ENCODE measurements at places on chromosomes 6 and 20.
A peak's percentile ranks its signal among the peaks of the same experiment; 100 is the strongest.

- H3K36me3 ChIP-seq, result no peaks in the 10 kb centered on the region
- H3K4me1 ChIP-seq, result peaks cover 19% of the 10 kb centered on the region
- no peak for DNase-seq
- H3K4me3 ChIP-seq, result no peak overlapping the region
- H3K27me3 ChIP-seq, result peaks cover 2% of the 10 kb centered on the region
- no peak overlapping the region for H3K27ac ChIP-seq
Measured at GRCh38 chr20:8212286-8212685, 80.2 kb downstream of the PLCB1 start.

GRCh38 chr6:33410711-33411631 lies at the start of gene PHF1:
Gene PHF1 (plus strand): TSS chr6:33411014. CDS start chr6:33412264, 1,250 bp downstream.
- H3K4me1 ChIP-seq, result peaks cover 36% of the 10 kb centered on the region
- DNase-seq, result no peak
- no peaks in the 10 kb centered on the region for H3K27me3 ChIP-seq

GRCh38 chr6:7974938-7975763 lies 64.6 kb upstream of the TXNDC5 start:
- no peaks in the 10 kb centered on the region for H3K36me3 ChIP-seq
- H3K27me3 ChIP-seq, result no peaks in the 10 kb centered on the region
- no peak overlapping the region for H3K4me3 ChIP-seq
- no peak overlapping the region for H3K27ac ChIP-seq

GRCh38 chr6:82988930-82989351 lies 76.7 kb downstream of the UBE3D start:
- DNase-seq, result no peak
- H3K4me3 ChIP-seq, result no peak overlapping the region
- H3K36me3 ChIP-seq, result peaks cover 5% of the 10 kb centered on the region
- H3K27ac ChIP-seq, result peak overlapping the region; percentile 36

DNA sequence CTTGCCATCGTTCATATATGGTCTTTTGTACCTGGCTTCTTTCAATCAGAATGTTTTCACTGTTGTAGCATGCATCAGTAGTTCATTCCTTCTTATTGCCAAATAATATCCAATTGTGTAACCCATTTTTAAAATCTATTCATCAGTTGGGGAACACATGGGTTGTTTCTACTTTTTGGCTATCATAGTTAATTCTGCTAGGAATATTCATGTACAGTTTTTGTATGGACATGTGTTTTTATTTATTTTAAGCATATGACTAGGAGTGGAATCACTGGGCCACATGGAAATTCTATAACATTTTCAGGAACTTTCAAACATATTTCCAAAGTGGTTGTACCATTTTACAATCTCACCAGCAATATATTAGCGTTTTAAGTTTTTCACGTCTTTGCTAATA lies 187.4 kb upstream of the PRND start:
- no peak overlapping the region for H3K4me3 ChIP-seq
- peaks cover 28% of the 10 kb centered on the region for H3K27me3 ChIP-seq
- no peaks in the 10 kb centered on the region for H3K36me3 ChIP-seq
- no peak overlapping the region for H3K27ac ChIP-seq
- DNase-seq, result no peak
- H3K4me1 ChIP-seq, result no peaks in the 10 kb centered on the region

DNA sequence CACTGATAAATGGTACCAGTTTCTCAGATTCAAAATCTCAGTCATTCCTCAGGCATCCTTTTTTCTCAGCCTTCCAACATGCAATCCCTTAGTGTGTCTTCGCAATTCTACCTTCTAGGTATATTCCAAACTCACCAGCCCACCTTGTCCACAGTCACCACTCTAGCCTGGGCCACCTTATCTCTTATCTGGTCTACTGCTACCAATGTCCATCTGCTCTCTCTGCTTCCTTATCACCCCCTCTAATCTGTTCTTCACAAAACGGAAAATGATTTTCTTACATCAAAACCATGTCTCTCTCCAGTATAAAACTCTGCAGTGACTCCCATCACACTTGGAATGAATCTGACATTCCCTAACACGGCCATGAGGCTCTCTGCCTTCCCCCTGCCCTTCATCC lies 91.9 kb downstream of the PREP start:
- no peak overlapping the region for H3K27ac ChIP-seq
- no peak for DNase-seq
- peaks cover 17% of the 10 kb centered on the region for H3K36me3 ChIP-seq
- no peaks in the 10 kb centered on the region for H3K27me3 ChIP-seq

DNA sequence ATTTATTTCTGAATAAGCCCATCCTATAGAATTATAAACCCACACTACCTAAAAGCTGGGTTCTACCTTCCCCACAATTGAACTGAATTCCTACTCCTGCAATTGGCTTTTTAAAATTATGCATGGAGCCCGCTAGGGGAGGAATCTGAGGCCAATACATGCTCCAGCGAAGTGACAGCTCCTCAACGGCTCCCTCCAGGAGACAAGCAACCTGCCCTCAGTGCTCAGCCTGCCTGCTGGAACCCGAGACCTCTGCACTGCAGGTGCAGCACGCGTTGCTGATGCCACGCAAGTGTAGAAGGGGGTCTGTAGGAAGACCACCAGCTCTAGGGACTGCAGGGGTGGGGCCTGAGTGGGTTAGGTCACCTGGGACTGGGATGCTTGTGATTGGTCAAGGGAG lies 170.2 kb upstream of the CDYL start:
- peaks cover 41% of the 10 kb centered on the region for H3K4me1 ChIP-seq
- no peak for DNase-seq
- H3K4me3 ChIP-seq, result no peak overlapping the region
- H3K27ac ChIP-seq, result no peak overlapping the region

DNA sequence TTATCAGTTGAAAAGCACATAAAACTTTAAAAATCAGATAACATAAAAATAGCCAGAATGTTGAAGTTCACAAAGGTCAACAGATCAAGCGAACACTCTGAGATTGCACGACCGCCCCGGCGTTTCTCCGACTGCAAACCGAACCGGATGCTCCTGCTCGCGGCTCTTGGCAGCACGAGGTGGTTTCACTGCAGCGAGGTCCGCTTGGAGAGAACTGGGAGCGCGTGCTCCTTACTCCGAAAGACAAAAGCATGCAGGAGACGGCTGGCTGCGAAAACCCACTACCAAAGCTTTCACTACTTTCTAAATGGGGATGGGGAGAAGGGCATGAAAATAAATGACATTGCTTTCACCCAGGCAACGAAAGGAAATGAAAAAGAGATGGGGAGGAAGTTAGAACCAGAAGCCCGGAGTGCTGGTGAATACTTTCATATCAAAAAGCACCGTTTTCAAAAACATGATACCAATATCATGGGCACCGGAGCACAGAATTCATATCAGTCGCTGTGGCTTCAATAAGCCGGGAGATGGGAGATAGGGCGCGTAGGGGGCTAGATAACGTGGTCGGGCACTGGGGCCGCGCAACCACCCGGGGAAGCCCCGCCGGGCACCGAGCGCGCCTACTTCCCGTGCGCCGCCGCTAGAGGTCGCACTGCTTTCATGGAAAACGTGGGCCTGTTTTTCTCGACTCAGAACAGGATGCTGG lies 8.3 kb upstream of the ANKRD60 start:
- DNase-seq, result no peak
- peak overlapping the region; percentile 6 for H3K27ac ChIP-seq
- peaks cover 5% of the 10 kb centered on the region for H3K36me3 ChIP-seq
- H3K27me3 ChIP-seq, result no peaks in the 10 kb centered on the region

DNA sequence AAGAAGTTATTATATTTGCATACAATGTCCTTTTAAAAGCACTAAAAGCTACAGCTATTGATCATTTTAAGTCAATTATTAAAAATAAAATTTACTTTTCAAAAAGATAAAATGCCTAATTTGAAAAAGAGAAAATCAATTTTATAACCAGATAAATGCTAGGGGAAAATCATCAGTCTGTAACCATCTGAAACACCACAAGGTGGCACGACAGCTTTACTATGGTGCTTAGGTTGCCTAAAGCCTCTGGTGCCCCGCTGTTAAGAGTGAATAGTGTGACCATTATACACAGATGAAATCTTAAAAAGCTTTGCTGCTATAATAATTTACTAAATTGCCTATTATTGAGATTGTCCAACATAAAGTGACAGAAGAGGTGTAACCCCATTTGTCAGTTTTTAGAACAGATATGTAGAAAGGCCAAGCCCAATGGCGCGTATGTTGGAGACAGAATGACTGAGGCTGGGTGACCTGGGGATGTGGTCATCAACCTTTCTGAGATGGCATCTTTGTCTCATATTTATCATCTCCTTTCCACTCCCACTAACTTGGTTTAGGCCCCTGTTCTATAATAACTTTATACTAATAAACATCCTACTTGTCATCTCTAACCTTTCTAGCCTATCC lies 100.8 kb downstream of the MOXD1 start:
- no peaks in the 10 kb centered on the region for H3K36me3 ChIP-seq
- H3K27me3 ChIP-seq, result no peaks in the 10 kb centered on the region
- H3K27ac ChIP-seq, result no peak overlapping the region

DNA sequence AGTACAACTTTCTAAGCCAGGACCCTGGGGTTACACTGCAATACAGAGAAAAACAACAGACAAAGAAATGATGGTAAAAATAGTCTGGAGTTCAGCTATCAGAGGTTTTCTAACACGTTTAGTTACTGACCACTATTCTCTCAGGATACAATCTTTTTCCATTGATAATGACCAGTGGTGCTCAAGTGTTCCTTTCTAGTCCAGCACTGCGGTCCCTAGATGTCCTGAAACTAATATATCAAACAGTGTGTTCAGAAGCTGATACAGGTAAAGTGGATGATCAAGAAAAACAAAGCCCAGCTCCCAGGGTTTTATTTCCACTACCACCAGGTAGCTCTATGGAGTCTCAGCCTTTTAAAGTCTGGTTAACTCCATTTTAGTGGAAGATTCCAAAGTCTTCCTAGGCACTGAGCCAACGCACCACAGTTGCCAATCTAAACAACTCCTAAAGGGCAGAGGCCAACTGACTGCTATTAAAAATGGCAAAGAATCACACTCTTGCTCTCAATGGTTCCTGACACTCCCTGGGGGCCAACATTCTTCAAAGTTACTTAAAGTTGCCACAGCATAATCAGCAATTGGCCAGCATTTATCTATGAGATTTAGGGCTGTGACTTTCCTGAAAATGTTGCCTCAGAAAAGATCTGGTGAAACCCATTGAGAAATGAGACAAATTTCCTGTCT lies 38.2 kb downstream of the DZANK1 start:
- H3K36me3 ChIP-seq, result no peaks in the 10 kb centered on the region
- H3K27ac ChIP-seq, result no peak overlapping the region
- DNase-seq, result no peak

DNA sequence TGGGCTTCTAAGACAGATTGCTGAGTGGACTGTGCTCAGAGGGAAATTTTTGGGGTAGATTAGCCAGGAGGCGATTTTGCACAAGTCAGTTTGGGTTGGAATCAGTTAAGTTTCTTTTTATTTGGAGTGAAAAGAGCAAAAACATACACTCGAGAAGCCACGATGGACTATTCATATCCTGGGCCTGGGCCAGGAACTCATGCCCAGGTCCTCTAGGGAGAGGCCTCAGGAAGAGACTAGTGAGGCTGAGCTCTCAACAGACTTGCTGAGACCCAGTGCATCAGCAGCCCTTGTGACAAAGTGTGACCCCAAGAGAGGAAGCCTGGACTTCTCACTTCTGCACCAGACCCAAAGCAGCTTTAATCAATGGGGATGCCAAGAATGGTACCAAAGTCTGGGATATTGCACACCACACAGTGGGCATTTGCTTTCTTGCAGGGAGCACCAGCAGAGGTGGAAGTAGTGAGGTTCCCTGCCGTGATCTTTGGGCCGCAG lies 61.6 kb upstream of the MAFB start:
- H3K27me3 ChIP-seq, result peaks cover 25% of the 10 kb centered on the region
- H3K27ac ChIP-seq, result no peak overlapping the region
- H3K36me3 ChIP-seq, result no peaks in the 10 kb centered on the region
- peaks cover 15% of the 10 kb centered on the region for H3K4me1 ChIP-seq

DNA sequence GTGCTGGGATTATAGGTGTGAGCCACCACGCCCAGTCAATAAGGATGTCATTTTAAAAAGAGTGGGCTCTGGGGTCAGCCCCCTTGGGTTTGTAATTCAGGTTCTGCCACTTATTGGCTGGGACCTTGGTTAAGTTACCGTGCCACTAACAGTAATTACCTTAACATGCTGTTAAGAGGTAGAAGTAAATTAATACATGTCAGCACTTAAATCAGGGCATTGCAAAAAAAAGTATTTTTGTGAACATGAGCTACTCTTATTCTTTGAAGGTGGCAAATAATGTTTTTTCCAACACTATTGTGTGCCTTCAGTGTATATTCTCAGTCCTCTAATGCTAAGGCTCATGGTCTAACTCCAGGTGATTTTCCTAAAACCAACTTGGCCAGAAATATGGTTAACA lies 109.5 kb downstream of the F13A1 start:
- peaks cover 2% of the 10 kb centered on the region for H3K36me3 ChIP-seq
- DNase-seq, result no peak
- no peak overlapping the region for H3K4me3 ChIP-seq
- no peak overlapping the region for H3K27ac ChIP-seq
- H3K4me1 ChIP-seq, result peaks cover 4% of the 10 kb centered on the region

DNA sequence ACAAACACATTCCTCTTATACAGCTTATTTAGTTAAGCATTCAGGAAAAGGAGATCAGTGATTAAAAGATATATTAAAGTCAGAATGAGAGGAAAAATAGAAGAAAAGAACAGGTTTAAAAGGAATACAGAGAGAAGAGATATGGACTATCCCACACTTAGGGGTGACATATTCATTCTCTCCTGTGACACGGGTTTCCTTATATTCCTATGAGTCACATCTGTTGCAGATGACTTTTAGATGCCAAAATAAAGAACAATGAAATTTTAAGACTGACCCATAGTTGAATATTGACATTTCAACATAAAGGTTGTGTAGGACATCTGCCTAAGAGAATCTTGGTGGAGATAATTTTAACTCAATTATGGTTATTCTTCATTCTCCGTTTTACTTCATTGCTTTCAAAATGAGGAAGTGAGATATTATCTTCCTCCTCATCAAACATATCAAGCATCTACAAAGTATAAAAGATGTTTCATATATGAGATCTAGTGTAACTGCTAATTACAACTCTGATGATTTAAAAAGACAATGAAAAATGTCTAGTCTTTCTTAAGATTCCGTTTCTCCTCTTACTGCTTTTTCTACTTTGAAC lies 1336.7 kb upstream of the CITED2 start:
- H3K4me1 ChIP-seq, result peaks cover 9% of the 10 kb centered on the region
- peaks cover 1% of the 10 kb centered on the region for H3K36me3 ChIP-seq
- no peak overlapping the region for H3K4me3 ChIP-seq
- no peaks in the 10 kb centered on the region for H3K27me3 ChIP-seq
- H3K27ac ChIP-seq, result no peak overlapping the region

DNA sequence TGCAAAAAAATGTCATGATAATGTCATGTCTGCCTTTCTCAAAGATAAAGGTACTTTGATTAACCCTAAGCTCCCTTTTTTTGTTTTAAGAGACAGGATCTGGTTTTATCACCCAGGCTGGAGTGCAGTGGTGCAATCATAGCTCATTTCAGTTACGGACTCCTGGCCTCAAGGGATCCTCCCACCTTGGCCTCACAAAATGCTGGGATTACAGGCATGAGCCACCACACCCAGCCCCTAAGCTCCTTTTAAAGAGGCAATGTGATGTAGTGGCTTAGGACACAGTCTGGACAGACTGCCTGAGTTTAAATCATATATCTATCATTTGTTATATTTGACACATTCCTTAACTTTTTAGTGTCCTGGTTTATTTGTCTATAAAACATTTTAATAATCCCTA lies 77.0 kb downstream of the FLRT3 start:
- no peak overlapping the region for H3K27ac ChIP-seq
- H3K4me3 ChIP-seq, result no peak overlapping the region
- H3K36me3 ChIP-seq, result no peaks in the 10 kb centered on the region
- no peak for DNase-seq
